BE2C (cell line): ENCODE measurements at places on chromosomes 1 and 21.
A peak's percentile ranks its signal among the peaks of the same experiment; 100 is the strongest.

- DNase-seq, result no peak
These were observed 739.3 kb downstream of the LTN1 start for GRCh38 chr21:28253338-28253737.

DNA sequence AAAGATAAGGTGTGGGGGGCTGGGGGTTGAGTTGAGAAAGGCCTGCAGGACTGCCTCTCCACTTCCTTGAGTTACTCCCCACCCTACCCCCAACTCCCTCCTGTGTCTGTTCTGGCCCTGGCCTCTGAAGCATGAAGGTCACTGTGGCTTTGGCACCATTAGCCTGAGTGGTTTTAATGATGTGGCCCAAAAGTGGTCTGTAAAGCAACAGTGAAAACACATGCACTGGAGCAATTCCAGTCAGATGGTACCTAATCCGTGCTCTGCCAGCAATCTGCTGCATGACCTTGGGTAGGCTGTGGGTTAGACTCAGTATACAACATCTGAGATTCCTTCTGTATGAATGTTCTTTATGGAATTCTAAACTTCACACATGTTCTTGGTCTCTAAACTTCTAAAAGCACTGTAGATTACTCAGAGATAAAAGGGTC, 86.5 kb upstream of the ATP1A1 start:
- DNase-seq, result peak; percentile 36

DNA sequence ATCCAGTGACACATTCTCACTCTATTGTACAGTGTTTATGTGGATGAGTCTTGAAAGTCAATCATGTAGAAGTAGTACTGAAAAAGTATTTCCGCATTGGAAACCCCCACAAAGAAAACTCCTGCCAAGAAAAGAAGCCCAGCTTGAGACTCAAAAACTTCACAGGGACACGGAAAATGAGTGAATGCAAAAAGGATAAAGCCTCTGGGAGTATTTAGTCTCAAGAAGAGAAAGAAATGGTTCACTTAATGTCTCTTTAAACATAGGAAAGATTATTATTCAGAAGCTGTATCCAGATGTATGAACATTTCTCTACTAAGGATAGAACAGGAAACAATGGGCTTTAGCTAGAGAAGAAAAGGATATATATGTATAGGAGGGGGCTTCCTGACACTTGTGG, 304.5 kb downstream of the BARHL2 start:
- DNase-seq, result no peak

DNA sequence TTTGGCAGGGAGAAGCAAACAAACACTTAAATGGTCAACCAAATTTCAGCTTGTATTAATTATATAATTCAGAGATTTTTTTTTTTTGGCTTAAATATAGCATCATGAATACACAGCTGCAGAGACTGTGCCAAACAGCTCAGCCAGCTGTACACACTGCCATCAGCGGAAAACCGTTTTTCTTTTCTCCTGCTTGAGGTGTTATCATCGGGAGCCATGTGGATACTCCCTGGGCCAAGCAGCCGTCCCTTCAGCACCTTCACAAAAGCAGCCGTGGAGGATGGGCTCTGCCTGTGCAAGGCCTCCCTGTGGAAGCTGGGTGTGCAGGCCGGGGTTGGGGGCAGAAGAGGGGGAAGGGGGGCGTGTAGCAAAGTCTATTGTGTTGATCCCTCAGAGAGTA, 85.0 kb downstream of the NUF2 start:
- no peak for DNase-seq

DNA sequence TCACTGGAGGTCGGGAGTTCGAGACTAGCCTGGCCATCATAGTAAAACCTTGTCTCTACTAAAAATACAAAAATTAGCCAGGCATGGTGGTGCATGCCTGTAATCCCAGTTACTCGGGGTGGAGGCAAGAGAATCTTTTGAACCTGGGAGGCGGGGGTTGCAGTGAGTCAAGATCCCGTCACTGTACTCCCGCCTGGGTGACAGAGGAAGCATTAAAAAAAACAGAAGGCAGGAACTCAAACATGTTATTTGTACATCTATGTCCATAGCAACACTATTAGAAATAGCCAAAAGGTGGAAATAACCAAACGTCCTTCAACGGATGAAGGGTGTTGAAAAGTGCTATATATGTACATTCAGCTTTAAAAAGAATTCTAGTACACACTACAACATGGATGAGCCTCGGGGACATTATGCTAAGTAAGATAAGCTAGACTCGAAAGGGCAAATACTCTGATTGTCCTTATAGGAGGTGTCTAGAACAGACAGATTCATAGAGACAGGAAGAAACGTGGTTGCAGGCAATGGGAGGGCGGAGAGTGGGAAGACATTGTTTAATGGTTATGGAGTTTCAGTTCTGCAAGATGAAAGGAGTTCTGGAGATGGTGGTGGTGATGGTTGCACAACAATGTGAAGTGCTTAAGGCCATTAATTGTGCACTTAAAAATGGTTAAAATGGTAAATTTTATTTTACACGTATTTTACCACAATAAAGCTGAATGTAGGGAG, 19.2 kb downstream of the NLRP3 start:
- no peak for DNase-seq

- peak; percentile 70 for DNase-seq
These were observed 148.2 kb downstream of the RWDD3 start for GRCh38 chr1:95382000-95382786.

GRCh38 chr1:87450136-87450535, 121.5 kb downstream of the LMO4 start:
- DNase-seq, result no peak

DNA sequence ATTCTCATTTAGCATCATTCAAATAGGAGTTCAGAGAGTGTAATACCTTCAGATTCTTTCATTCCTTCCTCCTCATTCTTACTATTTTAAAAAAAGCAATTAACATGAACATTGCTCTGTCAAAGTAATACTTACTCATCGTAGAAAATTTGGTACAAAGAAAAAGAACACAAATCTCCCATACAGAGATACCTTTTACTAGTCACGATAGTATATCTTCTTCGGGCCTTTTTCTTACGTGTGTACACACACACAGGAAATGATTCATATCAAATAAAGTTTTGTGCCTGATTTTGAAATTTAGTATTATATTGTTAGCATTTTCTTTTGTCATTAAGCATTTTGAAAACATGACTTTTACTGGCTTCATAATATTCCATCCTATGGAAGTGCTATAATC, 52.9 kb downstream of the NCF2 start:
- no peak for DNase-seq

GRCh38 chr21:43653626-43654025, 5.7 kb downstream of the HSF2BP start:
- no peak for DNase-seq

DNA sequence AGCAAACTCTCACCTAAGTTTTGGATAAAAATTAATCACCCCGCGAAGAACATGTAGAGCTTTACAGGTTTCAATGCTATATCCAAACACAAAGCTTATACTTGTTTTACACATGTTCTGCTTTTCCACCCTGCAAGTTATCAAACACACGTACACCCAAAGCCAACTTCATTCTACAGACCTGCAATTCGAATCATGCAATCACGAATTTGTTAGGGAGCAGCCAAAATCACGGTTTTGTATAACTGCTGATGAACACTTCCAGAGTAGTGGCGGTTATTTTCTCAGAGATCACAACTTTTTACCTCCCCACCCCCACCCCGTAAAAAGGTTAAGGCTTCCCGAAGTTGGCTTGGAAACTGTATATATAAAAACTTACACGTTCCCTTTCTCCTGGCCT, 1.4 kb downstream of the HMGN1 start:
- DNase-seq, result no peak

GRCh38 chr1:20530901-20531300, 21.5 kb upstream of the FAM43B start:
- DNase-seq, result no peak

- no peak for DNase-seq
These were observed 7.1 kb downstream of the TMEM51 start for GRCh38 chr1:15160626-15161025.

DNA sequence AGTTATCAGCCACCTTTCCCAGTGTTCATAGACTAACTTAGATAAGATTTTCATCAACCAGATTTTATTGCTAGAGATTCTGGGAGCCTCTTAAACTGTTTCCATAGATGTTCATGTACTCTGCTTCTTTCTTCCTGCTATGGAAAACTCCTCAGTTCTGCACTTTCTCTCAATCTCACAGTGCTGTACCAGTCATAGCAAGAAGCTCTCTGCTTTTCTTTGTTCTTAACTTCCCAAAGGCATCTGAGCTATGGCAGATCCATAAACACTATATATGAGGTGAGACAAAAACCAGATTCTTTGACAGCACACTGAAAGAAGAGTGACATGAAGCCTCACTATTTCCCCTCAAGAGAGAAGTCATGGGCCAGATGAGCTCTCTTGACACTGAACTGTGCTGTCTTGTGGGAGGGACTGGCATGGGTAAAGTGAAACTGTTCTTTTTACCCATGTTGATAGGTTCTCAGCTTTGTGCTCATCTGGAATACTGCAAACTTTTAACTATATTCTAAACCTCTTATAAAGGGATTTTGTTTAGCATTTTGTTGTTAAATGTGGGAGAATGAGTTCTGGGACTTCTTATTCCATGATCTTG, 64.2 kb upstream of the LYPLAL1 start:
- DNase-seq, result no peak

DNA sequence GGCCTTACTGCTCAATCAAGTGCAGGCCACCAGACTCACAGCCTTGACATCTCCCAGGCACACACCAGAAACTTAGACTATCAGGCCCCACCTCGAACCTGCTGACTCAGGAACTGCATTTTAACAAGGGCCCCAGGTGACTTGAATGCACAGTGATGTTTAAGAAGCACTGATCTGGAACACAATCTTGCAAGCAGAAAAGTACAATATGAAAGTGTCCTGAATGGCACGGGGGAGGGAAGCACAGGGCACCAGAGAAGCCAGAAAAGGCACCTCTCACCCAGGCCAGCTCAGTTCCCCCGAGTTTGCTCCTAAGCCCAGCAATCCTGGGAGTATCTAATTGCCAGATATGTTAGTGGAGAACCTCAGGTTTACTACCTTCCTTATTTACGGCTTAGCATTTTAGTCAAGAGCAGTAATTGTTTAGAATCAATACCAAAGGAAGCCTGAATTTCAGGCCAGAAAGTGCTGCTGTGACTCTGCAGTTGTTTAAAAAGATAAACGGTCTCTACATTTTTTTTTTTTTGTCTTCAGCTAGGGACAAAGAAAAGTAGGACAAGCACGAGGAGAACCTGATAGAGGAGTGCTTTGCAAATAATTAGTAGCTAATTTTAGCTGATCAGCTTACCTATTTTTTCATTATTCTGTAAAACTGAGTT, 50.9 kb upstream of the CDC42BPA start:
- DNase-seq, result no peak
